GM12891 (cell line): ENCODE measurements at places on chromosomes 11 and 22.

DNA sequence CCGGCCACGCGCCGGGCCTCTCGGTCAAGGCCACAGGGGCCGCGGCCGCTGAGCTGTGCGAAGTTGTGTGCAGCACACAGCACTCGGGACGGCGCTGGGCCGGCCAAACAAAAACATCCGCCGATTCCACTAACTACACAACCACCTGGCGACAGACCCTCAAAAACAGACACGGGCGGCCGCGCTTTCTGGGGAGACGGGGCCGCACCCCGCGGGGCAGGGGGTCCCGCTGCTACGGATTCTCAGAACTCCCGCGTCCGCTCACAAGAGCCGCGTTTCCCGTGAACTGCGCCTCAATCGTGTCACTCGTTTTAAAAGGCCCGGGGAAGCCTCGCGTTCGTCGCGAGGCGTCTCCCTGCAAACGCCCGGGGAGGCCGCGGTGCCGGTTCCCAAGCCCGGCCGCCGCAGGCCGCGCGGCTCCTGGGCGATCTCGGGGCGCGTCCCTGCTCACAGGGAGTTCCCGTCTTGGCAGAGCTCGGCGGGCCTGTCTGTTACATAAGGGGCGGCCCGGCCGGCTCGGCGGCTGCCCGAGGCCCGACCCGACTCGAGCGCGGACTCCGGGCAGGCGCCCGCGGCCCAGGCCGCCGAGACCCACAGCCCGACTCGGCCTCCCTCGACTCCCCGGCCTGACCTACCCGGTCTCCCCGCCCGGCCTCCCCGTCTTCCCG is 936 bp downstream of the BRD1 start:
- DNase-seq = no peak

DNA sequence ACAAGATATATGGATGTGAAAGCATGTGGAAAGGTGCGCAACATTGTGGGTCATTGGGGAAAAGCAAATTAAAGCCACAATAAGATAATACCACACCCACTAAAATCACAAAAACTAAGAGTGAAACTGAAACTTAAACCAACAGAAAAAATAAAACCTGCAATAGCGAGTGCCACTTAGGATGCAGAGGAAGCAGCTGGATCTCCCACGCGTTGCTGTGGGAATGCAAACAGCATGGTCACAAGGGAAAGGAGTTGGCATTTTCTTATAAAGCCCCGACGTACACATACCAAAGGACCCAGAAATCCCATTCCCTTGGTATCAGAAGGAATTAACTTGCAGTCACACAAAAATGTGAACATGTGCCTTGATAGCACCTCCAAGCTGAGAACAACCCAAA is 712.0 kb downstream of the TBC1D22A start:
- DNase-seq = no peak

- no peak for DNase-seq
Observed at GRCh38 chr11:8686325-8686724, 3.7 kb downstream of the RPL27A start.

DNA sequence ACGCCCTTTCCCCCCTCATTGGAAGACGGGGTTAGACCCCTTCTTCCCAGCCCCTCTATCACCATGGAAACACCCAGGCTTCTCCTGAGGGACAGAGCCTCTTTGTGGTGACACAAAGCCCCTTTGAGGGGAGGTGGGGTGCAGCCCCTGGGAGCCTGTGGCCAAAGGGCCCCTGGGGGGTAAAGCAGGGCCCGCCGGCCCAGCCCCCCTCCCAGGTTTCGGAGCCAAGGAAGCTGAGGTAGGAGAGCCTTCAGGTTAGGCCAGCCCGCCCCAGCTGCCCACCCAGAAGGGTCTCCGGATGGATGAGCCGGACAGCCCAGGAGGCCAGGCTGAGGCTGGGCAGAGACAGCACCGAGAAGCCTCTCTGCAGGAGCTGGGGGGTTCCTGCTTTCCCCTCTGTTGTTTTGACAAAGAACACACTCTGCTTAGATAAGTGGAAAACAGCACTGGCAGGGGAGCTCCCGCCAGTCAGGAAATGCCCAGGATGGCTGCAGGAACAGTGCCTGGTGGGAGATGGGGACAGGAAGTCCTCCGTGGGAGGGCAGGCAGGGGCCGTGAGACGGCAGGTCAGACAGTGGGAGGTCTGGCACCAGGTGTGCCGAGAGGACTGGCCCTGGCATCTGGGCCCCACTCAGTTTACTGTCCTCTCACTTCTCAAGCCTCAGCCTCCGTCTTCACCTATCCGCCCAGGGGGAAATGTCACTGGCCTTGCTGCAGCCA is 18.2 kb downstream of the ARVCF start:
- no peak for DNase-seq

DNA sequence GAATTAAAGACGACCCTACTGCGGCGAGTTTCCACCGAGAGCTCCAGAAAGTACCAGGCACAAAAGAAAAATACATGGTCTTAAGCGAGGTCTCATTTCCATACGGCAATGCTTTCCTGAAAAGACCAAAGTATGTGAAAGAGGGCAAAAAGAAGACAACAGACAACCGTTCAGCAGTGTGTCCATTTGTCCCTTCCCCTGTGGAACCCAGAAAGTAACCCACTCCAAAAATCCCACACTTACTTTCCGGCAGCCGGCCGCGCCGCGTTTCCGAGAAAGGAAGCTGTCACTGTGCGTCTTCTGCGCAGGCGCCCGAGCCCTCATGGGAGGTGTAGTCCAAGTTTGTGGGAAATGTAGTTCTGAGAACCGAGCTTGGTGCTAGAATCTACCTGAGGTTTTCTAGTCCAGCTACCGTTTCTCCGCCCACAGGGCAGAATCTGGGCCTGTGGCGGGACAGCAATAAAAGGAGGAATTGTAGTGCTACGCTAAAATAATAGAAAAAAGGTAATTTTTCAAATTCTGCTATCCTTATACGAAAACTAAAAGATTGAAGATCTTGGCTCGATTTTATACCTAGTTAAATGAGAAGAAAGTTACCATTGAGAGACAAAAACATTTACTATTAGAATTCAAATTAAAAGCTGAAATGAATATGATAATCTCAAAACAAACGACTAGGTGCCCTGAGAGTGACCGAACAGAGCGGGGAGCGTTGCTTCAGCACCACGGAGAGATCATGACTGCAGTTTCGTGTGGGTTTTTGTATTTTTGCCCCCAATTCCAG is at the start of gene PUS3:
PUS3 (minus strand) TSS at position 280 of the 784 bp plus-strand sequence. CDS start 6,922 bp downstream, outside the sequence.
- peak; percentile 79 for DNase-seq

DNA sequence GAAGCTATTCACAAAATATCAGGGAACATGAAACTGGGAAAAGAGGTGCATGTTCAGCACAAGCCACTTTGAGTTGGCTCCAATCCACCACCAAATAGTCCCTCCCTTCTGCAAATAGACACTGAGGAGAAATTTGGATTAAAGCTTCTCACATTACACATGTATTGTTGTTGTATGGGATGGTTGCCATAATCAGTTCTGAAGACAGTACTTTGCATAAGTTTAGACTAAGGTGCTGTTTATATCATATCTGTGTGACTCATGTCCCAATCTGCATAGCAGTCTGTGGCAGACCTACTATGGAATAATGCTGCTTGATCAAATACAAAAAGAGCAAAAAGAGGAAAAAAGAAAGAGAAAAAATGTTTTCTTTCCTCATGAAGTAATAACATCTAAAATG is 376.7 kb upstream of the DDI1 start:
- DNase-seq = no peak

- DNase-seq = no peak
Observed at GRCh38 chr22:22738959-22739585, 94.7 kb downstream of the GGTLC2 start.

DNA sequence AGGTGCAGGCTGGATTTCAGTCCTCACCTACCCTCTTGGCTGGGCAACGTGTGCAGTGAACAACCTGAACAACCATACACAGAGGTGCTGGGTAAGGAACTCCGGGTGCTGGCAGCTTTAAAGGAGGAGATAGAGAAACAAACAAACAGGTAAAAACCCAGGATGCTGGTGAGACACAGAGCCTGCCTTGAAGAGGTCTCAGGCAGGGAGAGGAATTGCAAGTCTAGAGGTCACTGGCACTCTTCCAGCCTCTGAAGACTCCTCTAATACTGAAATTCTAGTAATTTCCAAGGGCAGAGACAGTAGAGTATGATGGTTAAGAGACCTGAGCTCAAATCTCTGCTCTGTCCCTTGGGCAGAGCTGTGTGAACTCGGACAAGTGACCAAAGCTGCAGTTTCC is 192.5 kb downstream of the CEP164 start:
- DNase-seq = no peak

GRCh38 chr22:47276991-47277390 is 514.5 kb downstream of the TBC1D22A start:
- no peak for DNase-seq

- DNase-seq = no peak
Observed at GRCh38 chr11:32435511-32435941, at the start of gene WT1. Gene WT1 (minus strand): TSS chr11:32435539.

- DNase-seq = no peak
Observed at GRCh38 chr22:44309647-44310046, 3.1 kb downstream of the SHISAL1 start.

- DNase-seq = no peak
Observed at GRCh38 chr22:40720538-40721256, 41.4 kb downstream of the MCHR1 start.

- DNase-seq = no peak
Observed at GRCh38 chr11:111718859-111719258, 47.3 kb downstream of the PPP2R1B start.

- no peak for DNase-seq
Observed at GRCh38 chr11:75600356-75600755, 38.3 kb downstream of the SERPINH1 start.

DNA sequence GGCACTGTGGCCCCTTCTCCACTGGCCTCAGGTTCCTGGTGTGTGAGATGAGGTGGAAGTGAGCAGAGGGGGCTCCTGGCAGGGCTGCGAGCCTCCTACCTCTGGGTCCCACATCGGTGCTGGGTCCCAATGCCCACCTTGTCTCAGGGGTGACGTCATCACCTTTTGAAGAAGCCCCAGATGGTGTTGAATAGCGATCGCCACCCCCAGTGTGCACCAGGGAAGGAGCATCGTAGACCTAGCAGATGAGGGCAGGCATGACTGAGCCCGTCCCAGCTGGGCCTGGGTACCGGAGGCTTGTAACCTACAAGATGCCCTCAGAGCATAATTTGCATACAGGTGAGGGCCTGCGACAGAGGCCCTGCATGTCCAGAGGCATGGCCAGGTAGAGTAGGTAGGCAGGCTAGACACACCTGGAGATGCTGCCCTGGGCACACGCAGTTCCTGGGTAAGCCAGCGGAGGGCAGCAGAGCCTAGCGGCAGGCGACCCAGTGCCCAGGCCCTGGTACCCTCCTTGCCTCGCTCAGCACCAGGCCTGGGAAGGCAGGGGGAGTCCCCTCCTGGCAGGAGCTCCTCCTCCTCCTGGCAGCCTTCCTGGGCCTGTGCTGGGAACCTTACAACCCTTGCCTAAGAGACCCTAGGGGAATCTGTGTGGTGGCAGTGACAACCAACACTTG is 52.5 kb downstream of the TPCN2 start:
- DNase-seq = peak; percentile 91

GRCh38 chr11:68828155-68828931 is 13.4 kb downstream of the CPT1A start:
- DNase-seq = no peak

DNA sequence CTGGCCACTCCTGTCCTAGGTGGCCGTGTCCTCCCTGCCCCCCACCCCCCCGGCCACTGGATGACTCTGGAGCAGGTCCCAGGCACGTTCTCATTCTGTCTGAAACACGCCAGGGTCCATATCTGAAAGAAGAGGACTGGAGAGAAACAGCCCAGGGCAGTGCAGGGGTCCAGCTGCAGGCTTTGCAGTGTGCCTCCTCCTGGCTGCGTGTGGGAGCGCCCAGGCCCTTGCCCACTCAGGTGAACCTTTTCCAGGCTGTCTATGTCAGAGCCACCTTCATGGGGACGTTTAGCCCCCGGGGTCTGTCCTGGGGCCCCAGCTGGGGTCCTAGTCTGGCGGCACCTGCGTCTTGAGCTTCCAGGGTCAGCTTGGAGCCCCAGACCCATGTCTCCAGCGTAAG is 15.6 kb downstream of the GRAMD4 start:
- no peak for DNase-seq

DNA sequence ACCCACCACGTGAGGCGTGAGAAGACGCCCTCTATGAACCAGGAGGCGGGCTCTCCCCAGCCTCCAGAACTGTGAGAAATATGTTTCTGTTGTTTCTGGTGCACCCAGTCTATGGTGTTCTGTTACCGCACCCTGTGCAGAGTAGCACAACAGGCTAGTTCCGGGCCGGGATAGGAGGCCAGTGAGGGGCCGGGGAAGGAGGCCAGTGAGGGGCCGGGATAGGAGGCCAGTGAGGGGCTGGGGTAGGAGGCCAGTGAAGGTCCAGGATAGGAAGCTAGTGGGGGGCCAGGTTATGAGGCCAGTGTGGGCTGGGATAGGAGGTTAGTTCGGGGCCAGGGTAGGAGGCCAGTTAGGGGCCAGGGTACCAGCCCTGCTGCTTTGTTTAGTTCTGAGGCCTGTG is 204.6 kb downstream of the BARX2 start:
- DNase-seq = no peak

DNA sequence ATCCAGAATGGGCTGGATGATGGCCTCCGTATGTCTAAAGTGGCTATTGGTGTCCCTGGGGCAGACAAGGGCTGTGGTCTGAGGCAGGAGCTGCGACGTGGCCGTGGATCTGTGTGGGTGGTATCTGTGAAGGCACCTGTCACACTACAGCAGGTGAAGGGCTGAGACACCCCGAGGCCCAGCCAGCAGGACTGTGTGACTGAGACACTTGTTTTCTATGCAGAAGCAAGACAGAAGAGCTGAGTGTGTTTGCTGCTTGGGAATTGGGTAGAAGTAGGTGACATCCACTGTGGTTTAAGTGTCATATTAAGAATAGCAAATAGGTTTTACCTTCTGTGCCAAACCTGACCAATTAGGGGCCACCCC is 35.0 kb downstream of the AMPD3 start:
- DNase-seq = no peak

- no peak for DNase-seq
Observed at GRCh38 chr11:17722000-17722643, 2.8 kb downstream of the MYOD1 start.

DNA sequence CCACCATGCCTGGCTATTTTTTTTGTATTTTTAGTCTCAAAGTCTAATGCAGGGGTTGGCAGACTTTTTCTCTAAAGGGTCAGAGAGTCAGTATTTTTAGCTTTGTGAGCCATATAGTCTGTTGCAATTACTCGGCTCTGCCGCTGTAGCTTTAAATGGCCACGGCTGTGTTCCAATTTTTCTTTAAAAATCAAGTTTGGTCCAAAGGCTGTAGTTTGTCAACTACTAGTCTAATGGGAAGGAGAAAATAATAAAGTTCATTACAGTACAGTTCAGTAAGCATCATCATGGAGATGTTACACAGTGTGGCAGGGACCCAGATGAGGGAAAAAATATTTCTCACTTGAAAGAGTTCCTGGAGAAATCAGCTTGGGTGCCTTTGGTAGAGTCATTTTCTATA is 107.6 kb downstream of the CSNK2A3 start:
- no peak for DNase-seq

GRCh38 chr11:120835601-120836228 is 188.2 kb upstream of the TBCEL start:
- DNase-seq = peak; percentile 61

GRCh38 chr11:3434976-3435375 is 56.0 kb upstream of the ZNF195 start:
- no peak for DNase-seq
